ENCODE measurements at places on chromosomes 3 and 15.

DNA sequence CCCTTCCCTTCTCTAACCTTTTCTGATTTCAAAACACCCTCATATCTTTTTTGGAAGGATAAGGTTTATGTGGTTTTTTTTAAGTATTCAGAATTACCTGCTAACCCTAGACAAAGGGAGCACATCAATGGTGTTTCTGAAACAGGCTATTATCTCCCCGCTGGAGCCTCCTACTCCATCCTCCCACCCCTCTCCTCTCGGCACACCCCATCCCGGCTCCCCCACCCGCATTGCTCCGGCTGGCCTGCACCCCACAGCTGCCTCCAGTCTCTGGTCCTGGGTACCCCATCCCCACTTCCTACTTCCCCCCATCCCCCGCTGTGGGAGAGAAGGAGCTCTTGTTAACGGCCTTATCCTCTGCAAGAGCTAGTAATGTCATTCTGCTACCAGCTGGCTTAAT is 59.2 kb downstream of the PDIA5 start:
- no peak for DNase-seq

GRCh38 chr3:99842826-99843589 is 25.3 kb downstream of the CMSS1 start:
- DNase-seq = peak; percentile 45

DNA sequence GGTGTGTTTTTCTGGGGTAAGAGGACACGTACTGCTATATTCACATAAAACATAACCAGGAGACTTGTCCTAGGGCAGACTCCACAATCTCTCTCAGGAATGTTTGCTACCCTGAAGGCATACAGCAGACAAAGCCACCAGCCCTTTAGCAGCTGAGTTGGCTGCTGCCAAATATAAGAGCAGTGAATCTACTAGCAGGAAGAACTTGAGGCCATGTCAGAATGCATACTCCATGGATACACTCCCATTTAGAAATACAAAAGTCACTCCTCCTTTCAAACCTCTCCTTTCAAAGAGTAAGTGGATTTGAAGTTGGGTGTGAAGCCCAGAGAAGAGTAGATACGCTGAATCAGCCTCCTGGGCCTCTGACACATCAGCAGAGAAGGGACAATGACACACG is 94.1 kb downstream of the CADPS start:
- DNase-seq = no peak

GRCh38 chr15:95557226-95558046 is 773.1 kb upstream of the NR2F2 start:
- peak; percentile 65 for DNase-seq

DNA sequence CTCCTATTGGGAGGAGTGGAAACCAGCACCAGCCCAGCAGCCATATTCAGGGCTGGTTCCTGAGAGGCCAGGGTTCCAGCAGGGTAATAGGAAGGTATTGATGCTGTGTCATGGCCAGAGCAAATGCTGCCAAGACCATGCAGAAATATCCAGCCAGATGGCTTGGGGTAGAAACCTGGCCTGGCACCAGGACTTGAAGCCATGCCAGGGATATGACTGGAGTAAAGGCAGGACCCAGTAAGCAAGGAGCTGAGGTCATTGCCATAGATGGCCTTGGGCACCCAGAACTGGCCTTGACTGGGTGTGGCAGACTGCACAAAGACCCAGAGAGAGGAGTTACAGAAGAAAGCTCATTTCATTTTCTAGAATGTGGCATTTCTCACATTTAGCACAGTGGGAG is 257.6 kb upstream of the GOLGA6L4 start:
- no peak for DNase-seq

- no peak for DNase-seq
Observed at GRCh38 chr3:16848007-16848406, 36.7 kb upstream of the PLCL2 start.

DNA sequence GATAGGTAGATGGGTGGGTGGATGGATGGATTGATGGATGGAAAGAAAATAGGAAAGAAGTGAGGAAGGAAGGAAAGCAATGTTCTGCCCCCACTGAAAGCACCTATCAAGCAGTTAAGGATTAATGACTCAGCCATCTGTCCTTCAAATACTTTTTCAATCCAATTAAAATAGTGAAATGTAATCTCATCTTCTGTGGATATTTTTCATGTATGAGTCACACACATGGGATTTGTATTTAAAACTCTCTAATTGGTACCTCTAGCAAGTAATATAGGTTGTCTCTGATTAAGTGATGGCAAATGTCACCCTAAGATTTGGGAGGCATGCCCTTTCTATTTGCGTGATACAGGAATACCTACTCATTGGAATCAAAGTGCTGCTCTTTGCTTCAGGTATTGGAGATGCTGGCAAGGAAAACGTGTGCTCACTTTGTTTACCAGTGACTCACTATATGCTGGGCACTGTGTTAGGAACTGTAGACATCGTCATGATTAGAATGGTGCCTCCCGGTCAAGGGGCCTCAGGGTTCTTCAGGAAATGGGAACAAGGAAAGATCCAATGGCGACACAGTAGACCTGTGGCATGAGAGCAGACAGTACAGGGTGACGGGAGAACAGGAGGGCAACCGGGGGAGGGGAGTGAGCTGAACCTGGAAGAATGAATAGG is 230.1 kb downstream of the CLSTN2 start:
- DNase-seq = no peak

- DNase-seq = peak; percentile 83
Observed at GRCh38 chr3:123652342-123652984, 67.6 kb upstream of the HACD2 start.

DNA sequence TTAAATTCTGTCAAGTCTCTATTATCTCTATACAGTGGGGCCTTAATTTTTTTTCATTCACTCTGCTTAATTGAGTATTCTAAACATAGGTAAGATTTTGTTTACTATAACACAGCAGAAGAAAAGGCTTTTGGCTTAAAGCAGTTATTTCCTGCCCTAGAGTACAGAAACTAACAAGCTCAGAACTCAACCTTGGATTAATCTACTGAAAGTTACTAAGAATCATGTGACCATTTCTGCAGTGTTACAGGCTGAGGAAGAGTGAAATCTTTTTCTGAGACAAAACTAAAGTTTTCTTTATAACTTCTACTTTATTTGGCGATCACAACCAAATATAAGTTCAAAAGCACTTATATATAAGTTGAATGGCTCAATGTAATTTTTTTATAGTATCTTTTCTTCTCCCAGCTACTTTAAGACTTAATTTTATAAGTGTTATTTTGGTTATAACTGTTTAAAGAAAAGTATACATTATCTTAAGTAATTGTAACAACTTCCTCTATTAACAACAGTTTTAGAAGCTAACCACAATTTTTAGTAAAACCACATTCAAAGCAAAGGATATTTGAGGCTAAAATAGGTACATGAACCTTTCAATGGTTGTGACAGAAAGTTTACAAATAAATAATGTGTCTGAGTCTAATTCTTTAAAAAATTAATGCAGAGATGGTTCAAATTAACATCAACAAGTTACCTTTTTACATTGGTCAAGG is 240.6 kb upstream of the NAALADL2 start:
- no peak for DNase-seq

GRCh38 chr3:152245498-152246170 is 23.1 kb upstream of the MBNL1 start:
- no peak for DNase-seq

GRCh38 chr3:8581806-8582445 is 62.7 kb downstream of the SSUH2 start:
- no peak for DNase-seq

DNA sequence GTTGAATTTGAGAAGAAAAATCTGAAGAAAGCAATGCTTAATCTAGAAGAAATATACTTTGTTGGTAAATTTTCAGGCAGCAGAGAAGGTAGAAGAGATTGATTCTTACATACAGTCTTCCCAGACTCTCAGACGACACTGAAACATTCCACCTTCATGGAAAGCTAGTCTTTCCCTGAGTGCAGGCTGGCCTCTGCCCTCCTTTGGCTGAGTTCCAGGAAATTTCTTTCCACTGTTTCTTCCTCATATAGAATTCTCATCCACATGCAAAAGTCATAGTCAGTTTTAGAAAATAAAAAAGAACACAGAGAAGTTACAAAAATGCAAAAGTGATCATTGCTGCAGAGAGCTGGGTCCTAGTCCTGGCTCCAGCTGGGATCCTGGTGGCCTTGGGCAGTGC is 142.5 kb upstream of the PRR23C start:
- no peak for DNase-seq

GRCh38 chr3:20326541-20326940 is 140.5 kb upstream of the SGO1 start:
- no peak for DNase-seq

GRCh38 chr3:146249921-146250320 is 984 bp downstream of the PLSCR4 start:
- no peak for DNase-seq

GRCh38 chr15:83545804-83546511 is 98.8 kb downstream of the SH3GL3 start:
- no peak for DNase-seq

- no peak for DNase-seq
Observed at GRCh38 chr3:155556531-155556930, 188.3 kb downstream of the PLCH1 start.

DNA sequence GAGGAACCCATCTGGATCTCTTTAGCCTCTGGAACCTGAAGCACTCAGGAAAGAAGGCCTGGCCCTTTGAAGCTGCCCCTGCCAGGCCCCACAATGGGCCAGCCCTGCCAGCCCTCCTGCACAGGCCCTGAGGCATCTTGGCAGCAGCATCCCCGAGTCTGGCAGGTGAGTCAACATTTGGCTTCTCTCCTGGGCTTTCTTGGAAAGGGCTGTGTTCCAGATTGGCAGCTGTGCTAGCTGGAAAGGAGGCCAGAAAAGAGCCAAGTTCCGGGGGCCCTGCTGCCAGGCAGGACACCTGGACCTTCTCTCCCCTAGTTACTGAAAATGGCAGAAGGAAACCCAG is 187.2 kb downstream of the SHQ1 start:
- DNase-seq = peak; percentile 71

- no peak for DNase-seq
Observed at GRCh38 chr15:52695154-52695553, 16.0 kb upstream of the ATOSA start.

DNA sequence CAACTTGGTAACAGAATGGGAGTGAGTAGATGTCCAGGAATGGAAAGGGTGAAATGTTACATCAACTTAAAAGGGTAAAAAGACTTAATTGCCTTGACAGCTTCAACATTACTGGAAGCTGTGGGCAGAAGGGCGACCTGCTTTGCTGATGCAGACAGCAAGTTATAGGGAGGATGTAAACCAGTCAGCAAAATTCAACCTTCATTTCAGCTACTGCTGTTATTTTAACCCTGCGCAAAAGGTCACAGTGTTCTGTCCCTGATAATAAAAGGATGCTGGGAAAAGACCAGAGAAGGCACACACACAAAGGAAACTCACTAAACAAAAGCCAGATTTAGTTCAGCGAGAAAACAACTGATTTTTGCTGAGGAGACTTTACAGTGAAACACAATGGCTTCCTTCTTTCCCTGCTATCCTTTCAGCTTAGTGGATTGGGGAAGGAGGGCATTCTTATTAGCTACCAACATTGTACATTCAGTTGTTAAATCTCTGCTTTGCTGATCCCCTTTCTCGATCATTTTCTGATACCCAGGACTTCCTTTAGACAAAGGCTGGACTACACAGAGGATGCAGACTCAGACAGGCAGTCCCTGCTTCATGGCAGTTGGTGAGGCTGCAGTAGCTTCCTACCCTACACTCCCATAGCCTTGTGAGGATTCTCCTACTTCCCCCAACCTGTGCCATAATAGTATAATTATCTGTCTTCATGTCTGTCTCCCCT is 62.0 kb downstream of the P3H2 start:
- DNase-seq = no peak

DNA sequence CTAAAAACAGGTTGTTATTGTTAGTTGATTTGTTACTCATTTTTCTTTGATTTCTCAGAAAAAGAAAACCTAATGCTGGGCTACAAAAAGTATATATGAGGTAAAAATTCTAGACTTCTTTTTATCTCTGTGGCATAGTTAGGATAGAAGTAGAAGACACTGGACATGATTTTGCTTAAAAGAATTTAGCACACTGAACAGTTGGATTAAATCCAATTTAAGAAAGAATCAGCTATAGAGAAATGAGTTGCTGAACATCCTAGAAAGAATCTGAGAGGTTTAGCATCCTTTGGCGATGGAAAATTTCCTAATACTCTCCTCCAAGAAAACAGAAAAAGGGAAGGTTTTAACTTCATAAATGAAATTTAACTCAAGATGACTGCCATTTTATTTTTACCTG is 259.7 kb downstream of the TBL1XR1 start:
- DNase-seq = no peak

- no peak for DNase-seq
Observed at GRCh38 chr3:73187328-73187727, 125.9 kb downstream of the EBLN2 start.

GRCh38 chr3:106056931-106057330 is 188.1 kb upstream of the CBLB start:
- DNase-seq = no peak

DNA sequence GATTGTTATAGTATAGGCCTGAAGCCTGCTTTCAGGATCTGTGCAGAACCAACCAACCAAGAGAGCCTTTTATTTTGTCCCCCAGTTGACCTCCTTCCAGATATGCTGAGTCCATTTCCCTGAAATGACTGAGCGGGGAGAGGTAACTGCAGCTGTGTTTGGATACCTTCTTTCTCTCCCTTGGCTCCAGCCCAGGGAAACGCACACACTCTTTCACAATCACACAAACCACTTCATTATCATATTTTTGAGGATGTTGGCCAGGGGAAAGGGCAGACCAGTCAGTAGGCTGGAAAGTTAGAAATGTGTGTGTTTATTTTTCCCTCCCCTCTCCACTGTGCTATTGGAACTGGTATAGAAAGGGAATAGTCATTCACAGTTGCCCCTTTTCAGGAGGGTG is 417.7 kb upstream of the TBL1XR1 start:
- DNase-seq = peak; percentile 37

GRCh38 chr15:75112848-75113492 is 88.7 kb upstream of the C15orf39 start:
- DNase-seq = no peak

DNA sequence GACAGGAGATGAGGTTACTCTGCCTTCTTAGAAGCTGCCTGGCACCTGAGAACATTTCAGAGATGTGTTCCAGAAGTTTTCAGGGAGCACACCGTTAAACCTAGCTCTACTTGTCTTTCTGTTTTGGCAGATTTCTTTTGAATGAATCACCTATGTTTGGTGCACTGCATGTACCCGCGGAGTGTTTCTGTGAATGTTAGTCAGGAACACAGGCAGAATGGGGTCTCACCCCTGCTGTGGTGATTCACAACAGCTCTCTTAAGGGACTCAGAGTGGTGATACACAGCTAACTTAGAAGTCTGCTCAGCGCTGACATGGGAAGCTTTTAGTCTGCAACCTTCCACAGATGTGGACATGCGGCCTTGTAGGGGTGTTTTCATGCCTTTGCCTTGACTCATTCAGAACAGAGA is 24.0 kb downstream of the TSEN2 start:
- DNase-seq = peak; percentile 65

DNA sequence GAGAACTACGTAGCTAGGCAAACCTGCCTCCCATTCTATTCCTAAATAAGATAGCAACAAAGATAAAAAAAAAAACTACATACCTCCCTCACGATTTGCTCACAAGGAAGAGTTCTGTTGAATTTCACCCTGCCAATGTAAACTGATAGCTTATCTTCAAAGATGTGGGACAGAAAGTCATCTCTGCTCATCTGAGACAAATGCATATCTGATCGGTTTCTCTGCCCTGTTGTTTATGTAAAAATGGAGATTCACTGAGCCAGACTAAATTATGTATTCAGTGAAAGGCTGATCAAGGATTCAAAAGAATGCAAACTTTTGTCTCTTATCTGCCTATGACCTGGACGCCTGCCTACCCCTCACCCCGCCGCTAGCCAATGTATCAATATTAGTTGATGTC is 11.2 kb downstream of the PYGO1 start:
- DNase-seq = no peak

GRCh38 chr15:32691689-32692038 is 26.1 kb upstream of the GREM1 start:
- no peak for DNase-seq

Measured in HTR-8/SVneo (cell line).